ENCODE measurements at places on chromosomes 12 and 14.

DNA sequence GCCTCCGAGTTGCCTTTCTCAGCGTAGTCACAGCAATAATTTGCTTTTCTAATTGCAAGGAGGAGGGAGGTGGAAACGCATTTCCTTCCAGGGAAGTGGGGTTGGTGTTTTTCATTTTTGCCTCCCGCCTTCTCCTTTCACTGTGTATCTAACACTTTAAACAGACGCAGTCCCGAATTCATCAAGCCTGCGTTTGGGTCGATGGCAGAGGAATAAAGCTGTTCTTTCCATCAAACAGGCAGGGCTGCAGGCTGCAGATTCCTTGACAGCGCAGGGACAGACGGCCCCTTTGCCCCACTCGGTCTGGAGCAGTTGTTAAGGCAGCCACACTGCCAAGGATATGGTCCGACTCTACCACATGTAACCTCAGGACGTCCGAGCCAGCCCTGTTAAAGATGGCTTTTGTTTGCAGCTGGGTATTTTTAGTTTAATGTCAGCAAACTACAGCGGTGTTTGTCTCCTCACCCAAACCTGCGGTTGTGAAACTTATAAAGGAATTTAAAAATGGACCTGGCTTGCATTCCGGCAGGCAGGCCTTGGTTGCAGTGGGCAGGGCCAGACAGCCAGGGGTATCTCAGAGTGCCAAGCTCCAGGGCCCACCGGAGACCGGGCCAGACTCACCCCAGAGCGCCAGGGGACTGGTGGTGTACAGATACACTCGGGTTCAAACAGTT is 2.1 kb downstream of the CHST11 start:
- DNase-seq, result no peak

GRCh38 chr12:30930641-30931040 is 4.1 kb downstream of the TSPAN11 start:
- no peak for DNase-seq

DNA sequence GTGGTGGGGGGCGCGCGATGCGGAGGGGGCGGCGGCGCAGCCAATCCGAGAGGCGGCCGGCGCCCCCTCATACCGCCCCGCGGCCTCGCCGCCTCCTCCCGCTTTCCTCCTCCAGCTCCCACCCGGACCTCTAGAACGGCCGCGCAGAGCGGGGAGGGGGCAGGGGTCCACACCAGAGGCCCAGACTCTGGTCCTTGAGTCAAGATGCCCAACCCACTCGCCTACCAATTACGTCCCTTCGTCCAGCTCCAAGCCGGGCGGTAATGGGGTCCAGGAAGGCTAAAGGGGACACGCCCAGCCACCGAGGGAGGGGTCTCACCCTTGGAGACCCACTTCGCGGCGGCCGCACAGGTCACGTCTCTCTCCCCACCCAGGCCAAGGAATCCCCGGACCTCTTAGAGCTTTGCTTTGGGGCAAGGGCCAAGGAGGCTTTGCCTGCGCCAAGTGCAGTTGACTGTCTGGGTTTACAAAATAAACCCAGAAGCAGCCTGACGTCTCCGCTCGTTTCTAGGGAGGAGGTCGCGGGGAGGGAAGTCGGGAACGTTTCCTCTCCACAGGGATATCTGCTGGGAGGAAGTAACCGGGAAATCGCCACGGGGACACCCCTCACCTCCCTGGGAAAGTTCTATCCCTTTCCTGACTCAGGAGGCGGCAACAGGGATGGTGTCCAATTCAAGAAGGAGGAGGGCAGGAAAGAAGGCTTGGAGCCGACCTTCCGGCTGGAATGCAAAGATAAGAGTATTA is 394 bp upstream of the AMIGO2 start:
- no peak for DNase-seq

DNA sequence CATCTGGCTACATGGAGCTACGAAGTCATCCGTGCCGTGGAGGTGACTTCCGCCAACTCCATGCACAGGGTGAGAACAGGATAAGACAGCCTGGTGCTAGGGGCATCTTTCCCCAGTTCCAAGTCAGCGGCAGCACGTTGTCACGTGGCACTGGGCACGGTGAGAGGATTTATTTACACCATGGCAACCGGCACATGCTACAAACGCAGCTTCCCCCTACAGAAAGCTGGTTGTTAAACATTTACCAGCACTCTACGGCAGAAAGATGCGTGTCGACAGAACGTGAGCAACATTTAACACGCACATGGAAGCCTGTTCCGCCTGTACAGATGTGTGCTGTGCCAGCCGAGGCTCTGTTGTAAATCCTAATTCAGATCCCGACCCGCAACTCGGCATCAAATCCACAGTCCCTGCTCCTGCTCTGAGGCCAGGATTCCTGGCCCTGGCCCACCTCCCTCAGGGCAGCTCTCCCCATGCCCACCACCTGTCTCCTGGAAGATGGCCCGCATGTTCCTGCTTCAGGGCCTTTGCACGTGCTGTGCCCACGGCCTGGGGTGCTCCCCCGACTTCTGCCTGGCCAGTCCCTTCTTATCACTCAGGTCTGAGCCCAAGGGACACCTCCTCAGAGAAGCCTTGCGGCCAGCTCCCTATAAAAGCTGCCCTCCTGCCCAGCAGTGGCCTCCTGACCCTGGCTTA is 114.1 kb downstream of the RFLNA start:
- DNase-seq, result no peak

DNA sequence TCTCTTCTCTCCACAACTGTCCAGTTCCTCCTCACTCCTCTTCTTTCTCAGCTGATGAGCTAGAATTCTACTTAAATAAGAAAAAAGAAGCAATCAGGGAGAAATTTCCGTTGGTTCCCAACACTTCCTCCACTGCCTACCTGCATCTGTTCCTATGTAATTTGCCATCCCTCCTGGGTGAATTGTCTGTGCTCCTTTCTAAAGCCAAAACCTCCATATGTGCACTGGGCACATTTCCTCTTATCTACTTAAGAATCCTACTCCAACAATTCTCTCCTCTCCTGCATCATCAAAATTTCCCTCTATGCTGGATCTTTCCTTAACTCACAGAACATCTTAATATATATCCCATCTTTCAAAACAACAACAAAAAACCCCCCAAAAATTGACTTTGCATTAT is 35.2 kb downstream of the GPR65 start:
- no peak for DNase-seq

DNA sequence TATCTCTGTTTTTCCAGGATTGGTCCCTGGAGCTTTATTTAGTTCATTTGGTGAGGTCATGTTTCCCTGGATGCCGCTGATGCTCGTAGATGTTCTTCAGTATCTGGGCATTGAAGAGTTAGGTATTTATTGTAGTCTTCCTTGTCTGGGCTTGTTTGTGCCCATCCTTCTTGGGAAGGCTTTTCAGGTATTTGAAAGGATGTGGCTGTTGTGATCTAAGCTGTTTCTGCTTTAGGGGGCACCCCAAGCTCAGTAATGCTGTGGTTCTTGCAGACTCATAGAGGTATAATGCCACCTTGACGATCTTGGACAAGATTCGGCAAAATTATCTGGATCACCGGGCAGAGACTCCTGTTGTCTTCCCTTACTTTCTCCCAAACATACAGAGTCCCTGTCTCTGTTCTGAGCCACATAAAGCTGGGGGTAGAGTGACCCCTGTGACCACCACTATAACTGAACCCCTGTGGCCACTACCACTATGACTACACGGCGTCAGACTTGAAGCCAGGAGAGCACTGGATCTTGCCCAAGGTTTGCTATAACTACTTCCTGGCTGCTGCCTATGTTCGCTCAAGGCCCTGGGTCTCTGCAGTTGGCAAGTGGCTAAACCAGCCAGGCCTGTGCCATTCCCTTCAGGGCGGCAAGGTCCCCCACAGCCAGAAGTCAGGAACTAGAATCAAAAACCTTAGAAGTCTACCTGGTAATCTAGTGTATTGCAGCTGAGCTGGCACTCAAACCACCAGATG is 40.9 kb downstream of the FGD4 start:
- DNase-seq, result no peak

DNA sequence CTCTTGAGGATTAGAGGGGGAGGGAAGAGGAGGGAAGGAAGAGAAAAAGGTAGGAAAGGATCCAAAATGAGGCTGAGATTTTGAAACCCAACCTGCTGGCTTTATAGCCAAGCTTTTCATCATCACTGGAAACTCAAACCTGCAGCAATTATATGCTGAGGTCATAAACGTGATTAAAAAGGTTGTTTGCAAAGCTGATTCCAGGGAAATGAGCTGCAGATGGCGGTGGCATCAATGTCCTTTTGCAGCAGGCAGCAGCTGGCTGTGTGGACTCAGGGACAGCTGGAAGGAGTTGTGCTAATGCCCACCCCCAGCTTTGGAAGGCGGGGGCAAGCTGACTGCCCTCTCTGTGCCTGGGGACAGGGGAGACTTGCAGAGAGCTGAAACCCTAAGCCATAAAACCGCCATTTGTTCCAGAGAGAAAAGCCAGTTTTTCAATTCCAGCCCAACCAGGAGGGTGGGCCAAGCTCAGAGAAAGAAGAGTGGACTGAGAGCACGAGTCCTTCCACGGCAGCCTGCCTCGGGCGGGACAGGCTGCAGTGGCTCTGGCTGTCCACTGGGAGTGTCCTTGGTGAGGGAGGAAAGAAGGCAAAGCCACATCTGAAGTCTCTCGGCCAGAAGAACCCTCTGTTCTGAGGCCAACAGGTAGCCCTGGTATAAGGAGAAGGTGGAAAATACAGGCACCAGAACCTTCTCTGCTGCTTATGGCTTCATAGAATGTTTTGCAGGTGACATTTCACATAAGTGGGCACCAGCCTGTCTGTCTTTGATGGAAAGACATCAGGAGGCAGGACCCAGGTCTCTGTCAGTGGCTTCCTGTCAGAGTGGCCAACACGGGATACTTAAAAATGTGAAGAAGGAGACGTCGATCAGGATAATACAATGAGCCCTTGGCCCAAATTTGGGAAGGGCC is 90.7 kb downstream of the SINHCAF start:
- DNase-seq, result no peak

GRCh38 chr14:74508844-74509428 is 15.4 kb downstream of the ISCA2 start:
- DNase-seq, result no peak

DNA sequence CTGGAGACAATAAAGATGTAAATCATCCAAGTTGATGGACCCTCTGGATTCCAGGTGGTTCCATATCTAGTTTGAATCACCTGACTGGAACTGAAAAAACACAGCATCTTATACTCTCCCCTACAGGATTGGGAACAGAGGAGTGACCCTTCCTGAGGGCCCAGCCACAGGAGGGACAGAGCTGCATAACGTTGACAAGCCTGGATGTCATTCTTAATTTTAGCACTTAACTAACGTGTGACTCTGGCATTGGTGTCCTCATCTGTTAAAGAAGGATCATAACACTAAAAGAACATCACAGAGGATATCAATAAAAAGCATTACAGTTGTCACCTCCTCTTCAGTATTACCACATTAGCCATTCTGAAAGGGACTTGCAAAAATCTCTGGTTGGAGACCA is 47.7 kb downstream of the STON2 start:
- no peak for DNase-seq

DNA sequence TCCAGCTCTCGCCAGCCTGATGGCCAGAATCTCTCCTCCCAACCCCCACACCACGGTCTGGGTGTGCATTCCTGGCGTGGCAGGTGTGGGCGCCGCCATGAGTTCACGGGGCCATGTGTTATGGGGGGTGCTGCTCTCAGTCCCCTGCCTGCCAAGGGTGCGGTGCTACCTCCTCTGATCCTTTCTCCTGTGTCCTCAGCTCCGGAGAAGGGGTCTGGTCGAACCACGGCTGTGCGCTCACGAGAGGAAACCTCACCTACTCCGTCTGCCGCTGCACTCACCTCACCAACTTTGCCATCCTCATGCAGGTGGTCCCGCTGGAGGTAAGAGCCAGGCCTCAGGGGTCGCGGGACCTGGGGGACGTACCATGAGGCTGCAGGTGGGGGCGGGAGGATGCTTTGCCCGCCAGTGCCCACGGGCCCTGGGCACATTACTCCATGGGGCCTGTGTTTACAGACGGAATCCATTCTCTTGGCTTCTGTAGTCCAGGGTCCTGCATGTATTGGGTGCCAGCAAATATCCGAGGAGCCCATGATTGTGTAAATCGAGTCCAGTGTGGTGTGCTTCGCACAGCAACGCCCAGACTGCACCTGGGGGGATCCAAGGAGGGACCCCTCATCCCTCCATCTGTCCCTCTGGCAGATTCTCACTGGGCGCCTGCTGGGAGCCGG is 130.8 kb downstream of the ADGRD1 start:
- DNase-seq, result no peak

DNA sequence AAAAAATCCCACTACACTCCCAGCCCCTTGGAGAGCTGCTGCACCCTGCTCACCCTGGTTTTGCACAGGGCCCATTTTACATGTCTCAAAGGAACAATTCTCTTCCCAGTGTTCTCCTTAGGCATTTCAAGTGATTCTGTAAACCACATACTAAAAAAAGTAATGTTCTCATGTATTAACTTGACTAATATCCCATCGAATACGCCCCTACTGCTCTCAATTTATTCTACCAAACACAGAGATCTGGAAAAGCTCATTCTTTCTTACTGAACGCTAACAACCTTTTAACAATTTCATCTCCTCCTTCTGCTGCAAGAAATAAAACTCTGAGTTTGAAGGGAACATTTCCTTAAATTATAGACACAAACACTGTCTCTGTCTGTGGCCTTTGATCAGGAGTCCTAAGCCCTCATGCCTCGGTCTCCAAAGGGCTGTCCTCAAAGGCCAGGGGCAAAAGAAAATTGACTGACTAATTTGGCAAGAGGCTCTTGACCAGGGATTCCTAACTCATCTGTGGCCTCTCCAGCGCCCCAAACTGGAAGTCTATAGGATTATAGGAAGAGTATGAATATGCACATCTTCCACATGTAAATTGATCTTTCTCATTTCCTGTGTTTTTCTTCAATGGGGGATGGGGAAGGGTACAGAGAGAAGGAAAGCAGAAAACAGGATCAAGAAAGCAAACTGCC is 17.1 kb upstream of the TSPAN11 start:
- no peak for DNase-seq

DNA sequence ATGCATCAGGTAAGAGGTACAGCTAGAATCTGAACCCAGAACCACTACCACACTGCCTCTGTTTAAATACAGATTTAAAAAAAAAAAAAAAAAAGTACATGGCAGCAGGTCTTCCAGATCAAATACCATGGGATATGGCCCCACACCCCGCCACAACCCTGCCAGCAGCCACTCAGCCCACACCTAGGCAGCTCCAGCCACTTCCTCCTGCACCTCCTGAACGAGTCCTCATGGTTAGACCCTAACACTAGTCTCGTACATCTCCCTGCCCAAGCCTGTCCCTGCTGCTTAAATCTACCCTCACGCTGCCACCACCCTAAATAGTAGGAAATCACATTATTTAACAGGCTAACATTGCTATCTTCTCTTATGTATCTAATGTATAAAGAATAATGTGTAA is 12.6 kb downstream of the SETD3 start:
- DNase-seq, result no peak

DNA sequence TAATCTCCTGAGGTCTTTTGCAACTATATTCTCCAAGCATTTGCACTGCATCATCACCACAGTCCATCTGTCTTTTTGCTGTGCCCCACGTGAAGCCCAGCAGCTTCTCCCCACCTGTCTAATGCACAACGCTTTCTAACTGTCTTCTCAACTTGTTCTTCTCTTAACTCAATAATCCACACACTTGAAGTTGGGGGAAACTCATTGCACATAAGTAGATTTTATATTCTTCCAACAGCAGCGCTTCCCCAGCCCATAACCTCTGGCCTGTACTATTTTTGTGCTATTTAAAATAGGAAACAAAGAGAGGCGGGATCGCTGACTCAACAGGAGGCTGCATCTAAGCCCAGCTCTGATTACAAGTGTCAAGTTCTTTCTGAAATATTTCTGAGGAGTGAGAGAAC is 226.7 kb downstream of the GXYLT1 start:
- no peak for DNase-seq

GRCh38 chr12:121799842-121800693 is 3.7 kb upstream of the SETD1B start:
- peak; percentile 57 for DNase-seq

All from T-cell (primary cell).